ENCODE measurements at places on chromosomes 2 and 18.
A peak's percentile ranks its signal among the peaks of the same experiment; 100 is the strongest.

- ATAC-seq = no peak
These were observed 4.4 kb upstream of the CYP1B1 start for GRCh38 chr2:38080346-38080745.

- ATAC-seq = no peak
These were observed 231.7 kb downstream of the MTX2 start for GRCh38 chr2:176500901-176501300.

DNA sequence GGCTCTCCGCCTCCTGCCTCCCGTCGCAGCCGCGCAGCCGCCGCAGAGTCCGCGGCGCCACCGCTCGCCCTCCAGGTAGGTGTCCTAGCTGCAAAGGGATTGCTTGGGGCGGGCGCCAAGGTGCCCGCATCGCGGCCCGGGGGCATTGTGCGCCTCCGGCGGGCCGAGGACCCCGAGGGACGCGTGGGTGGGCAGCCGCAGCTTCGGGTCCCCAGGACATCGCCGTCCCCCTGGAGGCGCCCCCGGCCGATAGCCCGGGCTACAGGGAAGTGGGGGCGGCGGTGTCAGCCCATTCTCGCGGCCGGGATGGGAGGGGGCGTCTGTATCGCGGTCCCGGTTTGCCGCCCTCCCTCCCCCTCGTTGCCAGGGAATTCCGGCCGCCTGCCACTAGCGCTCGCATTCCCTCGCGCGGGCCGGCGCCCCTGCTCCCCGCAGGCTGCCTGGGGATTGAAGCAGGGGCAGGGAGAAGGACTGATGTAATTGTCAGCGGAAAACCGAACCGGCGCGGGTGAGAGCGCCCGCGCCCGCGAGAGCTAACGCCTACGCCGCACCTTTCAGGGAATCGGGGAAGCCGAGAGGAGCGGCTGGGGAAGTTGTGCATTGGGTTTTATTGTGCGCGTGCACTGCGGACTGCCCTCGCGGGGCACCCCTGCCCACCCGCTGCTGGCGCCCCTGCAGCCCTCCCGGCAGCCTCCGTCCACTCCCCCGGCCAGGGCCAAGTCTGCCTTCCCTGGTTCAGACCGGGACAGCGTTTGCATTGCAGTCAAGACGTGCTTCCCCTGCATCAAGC, 483 bp downstream of the OSBPL6 start:
- peak; percentile 15 for ATAC-seq

GRCh38 chr18:79572848-79573451, 106.7 kb upstream of the CTDP1 start:
- no peak for ATAC-seq

DNA sequence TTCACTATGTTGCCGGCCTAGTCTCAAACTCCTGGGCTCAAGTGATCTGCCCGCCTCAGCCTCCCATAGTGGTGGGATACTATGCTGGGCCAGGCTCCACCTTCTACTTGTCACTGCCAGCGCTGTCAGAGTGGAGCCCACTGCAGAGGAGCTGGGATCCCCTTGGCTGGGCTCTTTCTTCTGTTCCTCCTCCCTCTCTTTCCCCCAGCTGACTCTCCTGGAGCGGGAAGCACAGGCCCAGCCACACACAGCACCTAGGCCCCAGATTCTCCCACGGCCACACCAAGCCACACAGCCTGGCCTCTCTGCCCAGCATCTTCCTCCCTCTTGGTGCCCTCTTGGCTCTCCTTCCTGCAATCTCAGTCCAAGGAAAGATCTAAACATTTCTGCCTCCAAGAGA, 3.7 kb upstream of the GAREM2 start:
- ATAC-seq = no peak

Measured in activated T-helper 17 cell treated with anti-CD3 and anti-CD28 coated beads, Interleukin-2, amount 50 U/mL, for 72 hours (primary cell).